Stimulated activated CD8-positive, alpha-beta memory T cell treated with anti-CD3 and anti-CD28 coated beads, Interleukin-4, amount 100 ng/mL, for 24 hours (primary cell): ENCODE measurements at places on chromosomes 7 and 10.

GRCh38 chr10:93420091-93420490 is 62.0 kb downstream of the MYOF start:
- no peak for DNase-seq

GRCh38 chr7:1899196-1899595 is 229.1 kb downstream of the ELFN1 start:
- DNase-seq: no peak

- DNase-seq: no peak
These were observed 24.0 kb upstream of the NPS start for GRCh38 chr10:127524908-127525665.

DNA sequence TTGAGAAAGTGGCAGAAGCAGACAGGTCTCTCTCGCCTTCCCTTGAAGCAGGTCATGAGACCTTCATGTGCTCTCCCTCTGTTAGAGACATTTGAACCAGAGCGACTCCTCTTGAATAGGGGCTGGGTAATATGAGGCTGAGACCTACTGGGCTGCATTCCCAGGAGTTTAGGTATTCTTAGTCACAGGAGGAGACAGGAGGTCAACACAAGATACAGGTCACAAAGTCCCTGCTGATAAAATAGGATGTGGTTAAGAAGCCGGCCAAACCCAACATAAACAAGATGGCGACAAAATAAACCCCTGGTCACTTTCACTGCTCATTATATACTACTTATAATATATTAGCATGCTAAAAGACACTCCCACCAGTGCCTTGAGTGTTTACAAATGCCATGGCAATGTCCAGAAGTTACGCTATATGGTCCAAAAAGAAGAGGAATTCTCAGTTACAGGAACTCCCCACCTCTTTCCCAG is 43.5 kb upstream of the MSRB2 start:
- no peak for DNase-seq

DNA sequence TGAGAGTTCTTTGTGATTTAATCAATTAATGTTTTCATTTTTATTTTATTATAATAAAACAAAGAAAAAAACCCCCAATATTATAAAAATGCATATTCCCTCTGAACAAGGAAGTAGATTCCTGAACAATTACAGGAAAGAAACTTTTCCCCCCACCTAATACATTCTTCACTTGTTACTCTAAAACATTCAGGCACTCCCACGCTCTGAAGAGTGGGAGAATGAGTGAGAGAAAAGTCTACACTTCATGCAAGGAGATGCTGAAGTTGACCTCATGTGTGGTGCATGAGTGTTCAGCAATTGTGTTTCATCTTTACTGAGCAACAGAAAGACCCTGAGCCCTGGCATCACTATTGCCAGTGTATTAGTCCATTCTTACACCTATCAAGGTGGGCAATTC is 244.2 kb upstream of the IGFBP3 start:
- DNase-seq: no peak

GRCh38 chr10:60235001-60235400 is 154.7 kb downstream of the ANK3 start:
- no peak for DNase-seq

DNA sequence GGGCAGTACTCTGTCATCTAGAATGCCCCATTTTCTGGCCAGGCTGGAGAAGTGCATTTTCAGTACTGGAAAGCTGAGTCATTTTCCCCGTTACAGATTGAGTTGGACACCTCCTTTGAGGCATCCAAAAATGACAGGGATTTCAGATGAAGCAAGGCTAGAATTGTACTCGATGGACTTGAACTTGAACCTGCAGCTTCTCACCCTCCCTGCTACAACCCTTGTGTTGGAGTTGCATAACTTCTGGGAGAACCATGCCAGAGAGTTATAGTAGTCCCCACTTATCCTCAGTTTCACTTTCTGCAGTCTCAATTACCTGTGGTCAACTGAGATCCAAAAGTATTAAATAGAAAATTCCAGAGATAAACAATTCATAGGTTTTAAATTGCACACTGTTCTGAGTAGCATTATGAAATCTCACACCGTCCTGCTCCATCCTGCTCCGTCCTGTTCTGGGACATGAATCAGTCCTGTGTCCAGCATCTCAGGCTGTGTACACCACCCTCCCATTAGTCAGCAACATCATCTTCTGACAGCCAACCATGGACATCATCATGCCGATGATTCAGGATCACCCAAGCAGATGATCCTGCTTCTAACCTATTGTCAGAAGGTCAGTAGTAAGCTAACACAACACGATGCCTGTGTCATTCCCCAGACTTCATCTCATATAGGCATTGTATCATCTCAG is 363.7 kb downstream of the DPP6 start:
- no peak for DNase-seq
